ENCODE measurements at places on chromosomes 6 and 20.

DNA sequence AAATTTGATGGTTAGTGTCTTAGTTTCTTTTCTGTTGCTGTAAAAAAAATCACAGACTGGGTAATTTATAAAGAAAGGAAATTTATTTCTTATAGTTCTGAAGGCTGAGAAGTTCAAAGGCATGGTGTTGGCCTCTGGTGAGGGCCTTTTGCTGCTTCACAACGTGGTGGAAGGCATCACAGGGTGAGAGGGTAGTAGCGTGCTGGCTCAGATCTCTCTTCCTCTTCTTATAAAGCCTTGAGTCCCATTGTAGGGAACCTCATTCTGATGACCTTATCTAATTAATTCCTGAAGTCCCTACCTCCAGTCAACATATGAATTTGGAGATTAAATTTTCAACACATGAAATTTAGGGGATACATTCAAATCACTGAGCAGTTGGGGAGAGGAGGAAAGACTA lies 62.0 kb downstream of the ARID1B start:
- DNase-seq: no peak

- DNase-seq: no peak
These were observed 167.5 kb upstream of the PMEPA1 start for GRCh38 chr20:57877131-57877824.

- DNase-seq: peak; percentile 22
These were observed 519 bp downstream of the MTRF1L start for GRCh38 chr6:153001767-153002612.

DNA sequence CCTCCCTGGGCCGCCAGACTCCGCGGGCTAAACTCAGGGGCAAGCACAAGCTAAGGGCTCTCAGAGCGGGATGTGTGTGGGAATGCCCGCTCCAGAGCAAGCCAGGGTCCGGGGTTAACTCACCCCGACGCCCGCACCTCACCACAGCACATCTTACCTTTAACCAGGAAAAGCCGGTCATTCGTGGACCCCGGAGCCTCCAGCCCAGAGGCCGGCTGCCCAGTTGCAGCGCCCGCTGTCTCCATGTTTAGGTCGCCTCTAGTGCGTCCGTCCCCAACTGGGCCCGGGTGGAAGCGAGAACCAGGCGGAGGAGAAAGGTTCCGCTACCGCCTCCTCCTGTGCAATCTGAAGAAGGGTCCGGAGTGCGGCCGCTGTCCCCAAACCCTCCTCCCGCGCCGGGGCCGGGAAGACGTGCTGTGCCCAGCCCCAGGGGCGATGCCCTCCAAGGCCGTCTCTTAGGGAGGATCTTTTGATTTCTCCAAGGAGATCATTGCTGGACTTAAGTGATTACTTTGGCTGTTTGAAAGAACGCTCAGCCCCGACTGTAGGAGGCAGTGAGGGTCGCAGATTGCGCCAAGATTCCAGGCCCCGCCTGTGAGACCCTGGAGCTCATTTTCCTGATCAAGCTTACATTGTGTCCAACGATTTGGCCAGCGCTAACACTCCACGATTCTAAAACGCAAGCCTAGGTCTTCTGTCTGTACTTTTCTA lies at the start of gene TMEM242:
TMEM242 (minus strand) TSS at position 265 of the 711 bp plus-strand sequence; CDS start at position 245, 20 bp downstream.
- peak; percentile 94 for DNase-seq

- no peak for DNase-seq
These were observed 10.8 kb upstream of the POU3F2 start for GRCh38 chr6:98823428-98824161.

- no peak for DNase-seq
These were observed 441.9 kb upstream of the PTCHD4 start for GRCh38 chr6:48552905-48553304.

DNA sequence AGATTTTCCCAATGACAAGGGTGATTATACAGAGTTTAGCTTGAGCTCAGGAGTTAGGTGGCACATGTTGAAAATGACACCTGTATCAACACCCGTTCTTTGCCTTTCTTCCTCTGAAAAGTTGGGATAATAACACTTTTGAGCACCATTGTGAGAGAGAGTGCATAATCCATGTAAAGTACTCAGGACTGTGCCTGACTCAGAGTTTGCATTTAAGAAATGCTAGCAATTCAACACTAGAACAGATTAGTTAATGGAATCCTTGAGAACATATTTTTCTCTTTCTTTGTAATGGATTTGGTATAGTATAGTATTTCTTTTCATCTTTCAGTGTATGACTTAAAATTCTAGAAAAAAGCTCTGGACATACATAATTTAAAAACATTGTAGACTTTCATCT lies 449.2 kb downstream of the GJA1 start:
- DNase-seq: no peak

DNA sequence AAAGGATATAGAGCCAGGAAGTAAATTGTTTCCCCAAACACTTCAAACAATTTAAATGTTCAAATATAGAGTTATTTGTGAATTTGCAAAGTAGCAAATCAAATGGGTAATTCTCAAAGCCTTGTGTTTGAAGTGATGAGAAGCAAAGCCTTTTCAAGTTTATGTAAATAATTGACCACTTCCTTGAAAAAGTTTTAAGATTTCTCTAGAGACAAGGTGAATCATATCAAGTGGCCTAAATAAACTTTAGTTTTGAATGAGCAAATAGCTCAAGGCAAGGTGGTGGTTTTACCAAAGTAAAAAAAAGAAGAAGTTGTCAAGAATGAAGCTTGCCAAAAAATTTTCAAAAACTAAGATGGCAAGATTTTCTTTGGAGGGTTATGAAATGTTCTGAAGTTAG lies 42.6 kb upstream of the IFNGR1 start:
- peak; percentile 61 for DNase-seq

DNA sequence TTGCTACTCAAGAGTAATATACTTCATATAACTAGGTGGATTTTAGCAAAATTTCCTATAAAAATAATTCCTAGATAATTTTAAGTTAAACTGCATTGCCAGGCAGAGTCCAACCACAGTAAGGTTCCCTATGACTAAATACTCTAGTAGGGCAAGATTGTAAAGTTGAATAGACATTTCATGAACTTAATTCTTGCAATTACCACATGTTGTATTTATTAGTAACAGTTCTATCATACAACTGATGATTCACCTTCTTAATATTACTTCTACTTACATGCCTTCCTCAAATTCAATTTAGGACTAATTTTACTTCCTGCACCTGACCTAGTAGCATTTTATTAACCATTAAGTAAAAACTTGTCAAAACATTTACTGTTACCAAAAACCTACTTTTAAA lies 266.7 kb upstream of the THEMIS start:
- DNase-seq: peak; percentile 19

GRCh38 chr6:169981568-169981967 lies 230.1 kb downstream of the ERMARD start:
- no peak for DNase-seq

GRCh38 chr20:373171-373890 lies 7.2 kb upstream of the TRIB3 start:
- DNase-seq: peak; percentile 84

DNA sequence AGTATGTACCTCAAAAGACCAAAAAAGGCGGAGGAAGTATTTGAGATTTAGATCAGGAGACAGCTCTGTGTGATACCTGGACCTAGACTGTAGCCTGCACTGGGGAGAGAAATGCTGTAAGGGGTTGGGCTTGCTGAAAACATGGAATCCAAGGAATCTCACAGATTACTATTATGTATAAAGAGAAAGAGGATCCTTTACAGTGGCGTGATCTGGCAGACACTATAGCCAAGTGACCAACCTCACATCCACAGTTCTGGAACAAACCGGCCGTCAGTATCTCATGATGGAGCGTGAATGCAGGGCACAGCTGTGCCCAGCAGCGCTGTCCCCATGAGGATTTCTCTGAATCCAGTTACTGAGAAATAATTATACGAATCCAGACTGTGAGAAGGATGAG lies 12.3 kb downstream of the DDX27 start:
- DNase-seq: no peak

- DNase-seq: no peak
These were observed 17.6 kb upstream of the PYGB start for GRCh38 chr20:25230166-25230831.

GRCh38 chr6:168349718-168350210 lies 30.2 kb upstream of the DACT2 start:
- DNase-seq: no peak

DNA sequence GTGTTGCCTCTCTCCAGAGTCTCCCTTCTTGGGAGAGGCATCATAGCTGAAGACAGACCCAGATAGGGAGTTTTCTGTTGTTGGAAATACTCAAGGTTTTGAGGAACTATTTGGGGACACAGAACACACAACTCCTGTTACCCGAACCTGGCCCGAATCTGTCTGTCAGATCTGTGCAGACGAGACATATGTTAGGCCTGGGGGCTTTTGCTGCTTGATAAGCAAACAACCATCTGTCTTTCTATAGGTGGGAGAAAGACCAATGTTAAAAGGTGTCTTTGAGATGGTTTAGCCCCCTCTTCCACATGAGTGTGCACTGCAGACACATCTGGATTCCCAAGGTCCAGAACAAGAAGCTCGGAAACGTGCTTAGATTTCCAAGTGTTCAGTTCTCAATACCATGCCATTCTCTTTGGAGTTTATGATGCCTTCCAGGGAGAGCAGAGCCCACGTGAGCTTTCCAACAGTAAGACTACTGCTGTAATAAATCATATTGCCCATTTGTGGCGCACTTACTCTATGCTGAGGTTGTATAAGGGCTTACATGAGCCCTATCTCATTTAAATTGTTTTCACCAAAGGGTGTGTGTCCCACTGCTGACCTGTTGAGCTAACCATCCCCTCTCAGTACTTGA lies 3.8 kb upstream of the STX16 start:
- no peak for DNase-seq

- no peak for DNase-seq
These were observed 32.8 kb upstream of the HBS1L start for GRCh38 chr6:135087403-135087802.

DNA sequence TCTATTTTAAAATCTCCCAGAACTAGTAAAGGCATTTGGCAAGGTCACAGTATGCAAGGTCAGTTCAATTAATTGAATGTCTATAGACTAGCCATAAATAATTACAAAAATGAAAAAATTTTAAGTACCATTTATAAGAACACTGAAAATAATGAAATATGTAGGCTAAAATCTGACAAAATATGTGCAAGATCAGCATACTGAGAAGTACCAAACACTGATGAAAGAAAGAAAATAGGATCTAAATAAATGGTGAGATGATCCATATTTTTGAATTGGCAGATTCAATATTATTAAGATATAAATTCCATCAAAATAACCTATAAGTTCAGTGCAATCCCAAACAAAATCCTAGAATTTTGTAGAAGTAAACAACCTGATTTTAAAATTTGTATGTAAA lies 28.0 kb upstream of the NELFCD start:
- no peak for DNase-seq

DNA sequence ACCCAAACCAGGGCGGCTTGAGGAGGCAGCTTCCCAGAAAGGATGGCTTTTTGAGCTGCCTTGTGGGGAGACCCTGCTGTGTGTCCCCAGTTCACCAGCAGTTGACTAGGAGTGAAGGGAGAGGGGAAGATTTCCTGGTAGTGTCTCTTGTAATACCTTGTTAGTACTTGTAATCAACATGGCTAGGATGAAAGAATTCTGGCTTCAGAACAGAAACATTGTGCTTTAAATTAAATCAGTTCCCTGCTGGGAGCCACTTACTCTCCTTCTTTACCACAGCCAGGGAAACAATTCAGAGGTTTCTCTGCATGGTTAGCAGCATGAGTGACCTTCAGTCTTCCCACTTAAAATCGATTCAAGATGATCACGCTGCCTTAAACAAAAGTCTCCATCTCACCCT lies 525.4 kb upstream of the ID4 start:
- no peak for DNase-seq

DNA sequence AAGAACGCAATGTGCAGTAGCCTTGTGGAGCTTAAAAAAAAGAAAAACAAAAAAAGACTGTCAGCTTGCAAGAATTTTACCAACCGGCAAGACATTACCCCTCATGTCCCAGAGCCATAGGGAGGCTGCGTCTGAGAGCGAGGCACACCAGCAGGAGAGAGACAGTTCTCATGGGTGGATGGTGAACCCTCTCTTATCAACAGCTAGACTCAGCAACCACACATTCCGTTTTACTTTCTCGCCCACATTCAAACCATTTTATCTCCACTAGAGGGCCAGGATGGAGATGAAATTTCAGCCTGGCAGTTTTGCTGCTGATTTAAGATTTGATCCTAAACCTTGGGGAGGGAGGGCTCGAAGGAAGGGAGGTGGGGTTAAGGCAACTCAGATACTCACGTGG lies 247.0 kb downstream of the ATXN1 start:
- peak; percentile 65 for DNase-seq

GRCh38 chr6:136464148-136464547 lies 86.1 kb downstream of the MAP7 start:
- DNase-seq: no peak

DNA sequence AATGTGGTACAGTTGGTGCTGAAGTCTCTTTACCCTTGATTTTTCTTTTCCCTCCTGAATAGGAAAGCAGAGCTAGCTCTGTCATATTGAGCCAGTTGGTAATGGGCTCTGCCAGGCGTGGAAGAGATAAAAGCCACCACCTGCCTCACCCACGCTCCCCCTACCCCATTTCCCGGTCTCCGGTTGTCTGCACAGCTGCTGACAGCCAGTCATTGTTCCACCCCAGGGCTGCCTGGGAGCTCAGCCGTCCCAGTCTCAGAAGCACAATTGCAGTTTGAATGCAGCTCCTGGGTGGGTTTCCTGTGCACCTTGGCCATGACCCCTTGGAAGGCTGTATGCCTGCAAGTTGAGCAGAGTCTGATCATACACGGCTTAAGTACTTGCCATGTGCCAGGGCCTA lies 675.2 kb upstream of the FLRT3 start:
- no peak for DNase-seq

DNA sequence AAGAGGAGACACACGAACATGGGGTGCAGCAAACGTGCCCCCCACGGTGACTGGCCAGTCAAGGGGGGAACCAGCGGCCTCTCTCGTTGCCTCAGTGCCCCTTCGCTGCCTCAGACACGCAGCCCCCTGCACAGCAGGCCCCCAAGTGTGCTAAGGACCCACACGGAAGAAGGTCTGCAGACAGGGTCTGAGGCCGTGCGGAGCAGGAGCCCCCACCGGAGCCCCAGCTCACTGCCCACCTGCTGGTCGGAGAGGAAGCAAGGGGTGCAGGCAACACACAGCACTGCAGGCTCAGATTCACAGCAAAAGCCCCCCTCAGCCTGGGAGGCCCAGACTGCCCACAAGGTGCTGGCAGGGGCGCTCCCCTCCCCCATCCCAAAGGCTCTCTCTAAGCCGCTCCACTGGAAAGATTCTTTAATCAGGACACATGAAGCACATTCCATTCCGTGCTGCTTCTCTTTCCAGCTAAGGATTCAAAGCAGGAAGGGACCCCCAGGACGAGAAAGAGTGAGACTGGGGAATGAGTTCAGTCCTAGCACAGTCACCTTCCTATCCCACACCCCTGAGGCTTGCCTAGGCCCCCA lies 105.1 kb downstream of the SLC23A2 start:
- DNase-seq: no peak

- DNase-seq: no peak
These were observed 1.7 kb downstream of the SPDEF start for GRCh38 chr6:34554291-34555006.

- DNase-seq: no peak
These were observed 9.5 kb upstream of the RALY start for GRCh38 chr20:33984182-33984719.

- no peak for DNase-seq
These were observed 8.6 kb downstream of the HS3ST5 start for GRCh38 chr6:114334237-114334636.
